Mesenchymal stem cell (in vitro differentiated cells and primary cell): ENCODE measurements at places on chromosomes 3 and 15.

DNA sequence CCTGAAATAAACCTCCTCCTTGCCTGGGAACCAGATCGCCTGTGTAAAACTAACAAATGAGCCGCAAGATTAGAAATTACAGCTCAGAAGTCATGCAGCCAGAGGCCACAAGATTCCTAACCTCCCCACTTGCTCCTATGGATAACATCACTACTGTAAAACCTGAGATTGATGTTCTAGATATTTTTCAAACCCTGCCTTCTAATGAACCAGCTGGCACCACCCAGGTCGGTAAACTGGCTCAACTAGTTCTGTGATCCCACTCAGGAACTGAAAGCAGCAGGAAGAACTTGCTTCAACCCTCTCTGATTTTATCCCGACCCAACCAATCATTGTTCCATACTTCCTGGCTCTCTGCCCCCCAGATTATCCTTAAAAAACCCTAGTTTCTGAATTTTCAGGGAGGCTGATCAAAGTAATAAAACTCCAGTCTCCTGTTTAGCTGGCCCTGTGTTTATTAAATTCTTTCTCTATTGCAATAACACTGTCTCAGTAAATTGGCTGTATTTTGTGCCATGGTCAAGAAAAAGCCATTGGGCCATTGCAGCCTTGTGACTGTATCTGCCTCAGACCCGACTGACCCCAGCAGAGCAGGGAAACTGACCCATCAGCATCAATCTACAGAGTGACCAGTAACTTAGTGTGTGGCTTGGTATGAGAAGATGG is 98.9 kb downstream of the RPLP1 start:
- peaks cover 27% of the 10 kb centered on the region for H3K27me3 ChIP-seq
- no peak overlapping the region for H3K4me3 ChIP-seq
- peaks cover 4% of the 10 kb centered on the region for H3K4me1 ChIP-seq
- no peaks in the 10 kb centered on the region for H3K36me3 ChIP-seq
- DNase-seq: no peak
- H3K27ac ChIP-seq: no peak overlapping the region

- peaks cover 2% of the 10 kb centered on the region for H3K4me1 ChIP-seq
- no peaks in the 10 kb centered on the region for H3K36me3 ChIP-seq
- H3K4me3 ChIP-seq: no peak overlapping the region
- H3K27ac ChIP-seq: no peak overlapping the region
- no peaks in the 10 kb centered on the region for H3K27me3 ChIP-seq
Measured at GRCh38 chr3:23262766-23263165, 59.6 kb downstream of the UBE2E2 start.

DNA sequence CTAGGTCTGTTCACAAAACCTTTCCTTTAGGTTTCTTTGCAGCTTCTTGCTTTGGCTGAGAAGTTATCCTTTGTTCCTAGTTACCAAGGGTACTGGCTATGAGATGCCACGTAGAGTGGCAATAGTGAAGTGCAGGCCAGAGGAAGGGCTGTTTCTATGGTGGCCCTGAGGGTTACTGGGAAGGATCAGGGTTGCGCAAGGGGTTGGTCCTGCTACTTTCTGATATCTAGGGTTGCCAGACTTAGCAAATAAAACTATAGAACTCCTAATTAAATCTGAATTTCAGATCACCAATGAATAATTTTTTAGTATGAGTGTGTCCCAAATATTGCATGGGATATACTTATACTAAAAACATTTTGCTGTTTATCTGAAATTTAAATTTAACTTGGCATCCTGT is 317.6 kb upstream of the CTDSPL start:
- H3K4me1 ChIP-seq: no peaks in the 10 kb centered on the region
- no peak overlapping the region for H3K4me3 ChIP-seq
- no peaks in the 10 kb centered on the region for H3K27me3 ChIP-seq
- no peak for DNase-seq
- no peak overlapping the region for H3K27ac ChIP-seq

GRCh38 chr15:74788042-74788682 is 6.3 kb downstream of the CSK start:
- DNase-seq: no peak
- H3K27ac ChIP-seq: no peak overlapping the region
- H3K36me3 ChIP-seq: no peaks in the 10 kb centered on the region
- no peaks in the 10 kb centered on the region for H3K27me3 ChIP-seq

- DNase-seq: peak; percentile 7
- no peak overlapping the region for H3K4me3 ChIP-seq
- peak overlapping the region; percentile 99 for H3K27ac ChIP-seq
- peaks cover 4% of the 10 kb centered on the region for H3K36me3 ChIP-seq
- no peaks in the 10 kb centered on the region for H3K27me3 ChIP-seq
Measured at GRCh38 chr15:62849316-62850106, 193.0 kb upstream of the TPM1 start.

DNA sequence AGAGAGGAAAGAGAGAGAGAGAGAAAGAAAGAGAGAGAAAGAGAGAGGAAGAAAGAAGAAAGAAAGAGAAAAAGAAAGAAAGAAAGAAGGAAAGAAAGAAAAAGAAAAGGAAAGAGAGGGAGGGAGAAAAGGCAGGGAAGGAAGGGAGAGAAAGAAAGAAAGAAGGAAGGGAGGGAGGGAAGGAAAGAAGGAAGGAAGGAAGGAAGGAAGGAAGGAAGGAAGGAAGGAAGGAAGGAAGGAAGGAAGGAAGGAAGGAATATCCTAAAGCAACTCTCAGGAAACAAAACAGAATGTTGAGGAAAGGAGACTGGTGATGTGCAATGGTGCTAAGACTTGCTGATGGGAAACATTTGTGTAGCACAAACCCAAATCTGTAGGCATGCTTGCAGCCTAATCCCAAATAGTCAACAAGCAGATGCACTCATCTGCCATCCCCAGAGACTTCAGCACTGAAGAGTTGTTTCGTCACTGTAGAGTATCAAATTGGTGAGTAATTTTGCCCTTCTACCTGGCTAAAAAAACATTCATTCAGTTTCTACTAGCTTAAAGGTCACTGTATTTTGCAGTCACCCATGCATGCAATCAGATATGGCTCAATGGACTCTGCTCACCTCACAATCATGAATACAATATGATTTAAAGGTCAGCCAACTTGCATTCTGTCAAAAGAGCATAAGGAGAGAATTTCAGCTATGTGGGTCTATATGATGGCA is 480.3 kb downstream of the FGF12 start:
- DNase-seq: no peak
- H3K4me1 ChIP-seq: no peaks in the 10 kb centered on the region
- H3K36me3 ChIP-seq: no peaks in the 10 kb centered on the region
- H3K27ac ChIP-seq: no peak overlapping the region

DNA sequence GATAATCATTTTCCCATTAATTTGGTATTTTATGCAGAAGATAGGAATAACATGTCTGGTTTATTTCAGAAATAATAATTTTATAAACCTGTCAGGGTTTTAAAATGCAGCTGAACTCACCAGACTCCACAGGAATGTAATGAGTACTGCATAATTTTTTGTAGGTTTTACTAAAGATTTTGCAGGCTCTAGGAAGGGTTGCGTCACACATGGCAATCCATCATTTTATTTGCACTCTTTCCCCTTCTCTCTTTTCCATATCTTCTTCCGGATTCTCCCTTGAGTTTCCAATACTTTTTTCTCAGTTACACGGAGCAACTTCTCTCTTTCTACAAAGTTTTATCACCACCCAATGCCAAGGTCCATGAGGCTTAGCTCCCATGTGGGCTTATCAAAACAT is 234.7 kb downstream of the NFKBIZ start:
- no peak overlapping the region for H3K27ac ChIP-seq
- no peaks in the 10 kb centered on the region for H3K4me1 ChIP-seq
- DNase-seq: peak; percentile 38
- H3K27me3 ChIP-seq: no peaks in the 10 kb centered on the region

DNA sequence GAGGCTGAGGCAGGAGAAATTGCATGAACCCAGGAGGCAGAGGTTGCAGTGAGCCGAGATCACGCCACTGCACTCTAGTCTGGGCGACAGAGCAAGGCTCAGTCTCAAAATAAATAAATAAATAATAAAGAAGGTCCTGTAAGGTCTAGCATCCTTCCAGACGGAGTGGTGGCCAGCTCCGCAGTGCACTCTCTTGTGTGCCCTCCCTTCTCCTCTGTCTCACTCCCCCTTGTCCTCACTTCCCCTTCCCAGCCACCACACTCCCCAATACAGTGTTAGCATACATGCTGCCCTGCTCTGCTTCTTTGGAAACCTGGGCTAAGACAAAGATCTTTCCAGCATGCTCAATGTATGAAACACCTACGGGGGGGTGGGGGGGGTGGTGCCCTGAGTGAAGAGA is 3.4 kb upstream of the CLN6 start:
- no peaks in the 10 kb centered on the region for H3K36me3 ChIP-seq
- DNase-seq: no peak

- no peaks in the 10 kb centered on the region for H3K36me3 ChIP-seq
- H3K4me1 ChIP-seq: no peaks in the 10 kb centered on the region
- H3K27ac ChIP-seq: no peak overlapping the region
- no peak overlapping the region for H3K4me3 ChIP-seq
- H3K27me3 ChIP-seq: no peaks in the 10 kb centered on the region
Measured at GRCh38 chr3:144244662-144245061, 273.0 kb downstream of the DIPK2A start.

DNA sequence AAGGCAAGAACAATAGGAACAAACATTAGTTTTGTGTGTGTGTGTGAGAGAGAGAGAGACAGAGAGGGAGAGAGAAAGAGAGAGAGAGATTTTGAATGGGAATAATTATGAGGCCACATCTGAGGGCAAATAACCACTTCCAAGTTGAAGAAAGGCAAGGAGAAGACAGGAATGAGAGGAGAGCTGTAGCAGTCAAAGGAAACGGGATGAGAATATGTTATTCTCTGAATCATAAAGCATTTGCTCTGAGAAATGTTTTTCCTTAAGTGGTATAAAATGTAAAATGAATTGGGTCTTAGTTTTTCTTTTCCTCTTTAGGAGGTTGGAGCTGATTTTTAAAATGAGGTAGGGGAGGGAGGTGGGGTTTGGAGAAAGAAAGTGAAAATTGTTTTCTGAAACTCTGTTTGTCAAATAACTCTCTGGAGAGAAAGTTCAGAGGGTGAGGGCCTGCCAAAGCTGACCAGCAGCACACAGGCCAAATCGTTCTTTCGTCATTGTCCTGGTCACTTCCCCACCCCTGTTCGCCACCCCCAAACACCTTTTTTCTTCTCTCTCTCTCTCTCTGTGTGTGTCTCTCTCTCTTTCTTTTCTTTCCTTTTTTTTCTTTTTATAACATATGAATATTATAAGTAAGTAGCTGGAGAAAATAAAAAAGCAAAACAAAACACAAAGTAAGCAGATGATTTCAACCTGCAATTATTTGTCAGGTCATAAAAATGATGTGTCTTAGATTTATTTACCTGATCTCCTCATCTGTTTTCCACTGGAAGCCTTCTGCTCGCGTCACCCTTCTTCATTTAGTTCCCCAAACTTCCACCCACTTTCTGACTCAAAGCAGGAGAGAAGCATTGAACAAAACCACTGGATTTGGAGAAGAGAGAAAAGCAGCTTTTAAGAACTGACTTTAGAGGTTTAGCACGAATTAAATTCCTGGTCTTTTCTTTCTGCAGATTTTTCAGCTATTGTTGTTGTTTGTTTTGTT is 110.6 kb downstream of the LPP start:
- DNase-seq: peak; percentile 65
- H3K36me3 ChIP-seq: no peaks in the 10 kb centered on the region
- H3K4me1 ChIP-seq: peaks cover 18% of the 10 kb centered on the region
- peak overlapping the region; percentile 45 for H3K4me3 ChIP-seq
- H3K27ac ChIP-seq: peak overlapping the region; percentile 98

GRCh38 chr15:39184701-39185390 is 396.0 kb upstream of the THBS1 start:
- H3K4me1 ChIP-seq: peaks cover 3% of the 10 kb centered on the region
- H3K36me3 ChIP-seq: no peaks in the 10 kb centered on the region
- H3K27ac ChIP-seq: no peak overlapping the region
- no peak for DNase-seq
- no peaks in the 10 kb centered on the region for H3K27me3 ChIP-seq

DNA sequence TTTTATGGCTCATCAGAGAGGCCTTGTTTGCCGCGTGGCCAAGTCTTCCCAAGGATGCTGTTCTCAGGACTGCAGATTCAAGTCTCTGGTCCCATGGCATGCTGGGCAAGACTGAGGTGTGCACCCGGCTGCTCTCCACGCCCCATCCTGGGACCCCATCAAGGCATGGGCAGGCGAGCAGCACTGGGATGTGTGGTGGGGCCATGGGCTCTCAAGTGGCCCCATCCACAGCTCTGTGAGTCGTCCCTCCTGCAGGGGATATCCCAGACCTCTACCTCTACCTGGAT is 13.1 kb upstream of the GP9 start:
- peaks cover under 1% of the 10 kb centered on the region for H3K27me3 ChIP-seq
- H3K4me3 ChIP-seq: no peak overlapping the region
- no peak overlapping the region for H3K27ac ChIP-seq
- no peak for DNase-seq

- H3K4me3 ChIP-seq: no peak overlapping the region
- H3K27me3 ChIP-seq: peaks cover 93% of the 10 kb centered on the region
Measured at GRCh38 chr3:128425142-128425845, 41.4 kb downstream of the DNAJB8 start.

DNA sequence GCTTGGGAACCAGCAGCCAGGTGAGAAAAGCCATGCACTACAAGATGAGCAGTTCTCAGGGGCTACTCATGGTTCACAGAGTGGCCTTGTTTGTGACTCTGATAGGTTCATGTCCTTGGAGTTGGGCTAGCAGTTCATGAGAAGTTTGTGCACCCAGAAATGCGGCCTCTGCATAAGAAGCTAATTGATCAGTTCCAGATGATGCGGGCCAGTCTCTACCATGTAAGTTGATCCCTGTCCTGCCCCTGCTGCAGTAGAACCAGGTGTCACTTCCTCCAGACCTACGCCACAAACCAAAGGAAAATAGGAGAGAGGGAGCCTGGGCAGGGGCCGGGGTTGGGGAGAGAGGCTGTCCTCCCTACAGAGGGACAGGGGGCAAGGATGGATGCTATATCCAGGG is 27.2 kb upstream of the MANF start:
- H3K4me1 ChIP-seq: no peaks in the 10 kb centered on the region
- no peak for DNase-seq
- H3K36me3 ChIP-seq: no peaks in the 10 kb centered on the region
- no peak overlapping the region for H3K27ac ChIP-seq

DNA sequence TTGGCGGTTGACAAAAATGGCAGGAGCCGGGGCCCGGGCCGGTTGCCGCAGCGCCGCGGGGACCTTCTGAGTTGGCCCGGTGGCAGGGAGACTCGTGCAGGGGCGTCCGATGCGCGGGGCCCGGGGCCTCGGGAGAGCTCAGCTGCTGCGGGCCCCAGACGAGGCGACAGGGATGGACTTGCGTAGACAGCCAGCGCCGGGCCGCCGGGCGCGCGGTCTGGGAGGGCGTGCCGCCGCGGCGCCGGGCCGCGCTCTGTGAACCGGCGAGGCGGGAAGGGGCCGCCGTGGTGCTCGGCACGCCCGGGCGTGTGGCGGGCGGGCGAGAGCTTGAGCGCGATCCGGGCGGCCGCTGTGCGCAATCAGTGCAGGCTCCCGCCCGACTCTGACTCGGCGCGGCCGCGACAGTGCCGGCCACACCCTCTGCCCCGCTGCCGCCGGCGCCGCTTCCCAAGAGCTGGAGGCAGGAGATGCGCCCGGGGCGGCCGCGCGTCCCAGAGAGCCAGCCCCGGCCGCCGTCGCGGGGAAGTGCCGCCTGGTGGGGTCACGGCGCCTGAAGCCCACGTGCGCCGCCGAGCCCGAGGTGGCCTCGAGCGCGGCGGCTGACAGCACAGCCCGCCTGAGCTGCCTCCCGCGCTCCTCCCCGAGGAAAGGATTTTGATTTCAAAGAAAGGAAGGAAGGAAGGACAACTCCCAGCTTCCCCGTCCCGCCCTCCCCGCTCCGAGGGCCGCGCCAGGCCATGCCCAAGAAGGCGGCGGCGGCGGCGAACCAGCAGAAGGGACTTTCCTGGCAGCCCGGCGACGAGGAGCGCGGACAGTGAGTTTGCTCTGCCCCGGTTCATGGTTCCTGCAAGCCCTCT is 657 bp downstream of the TLNRD1 start:
- H3K36me3 ChIP-seq: peaks cover 23% of the 10 kb centered on the region
- H3K27me3 ChIP-seq: no peaks in the 10 kb centered on the region
- H3K4me3 ChIP-seq: peak overlapping the region; percentile 83
